ENCODE measurements at places on chromosomes 1 and 21.

DNA sequence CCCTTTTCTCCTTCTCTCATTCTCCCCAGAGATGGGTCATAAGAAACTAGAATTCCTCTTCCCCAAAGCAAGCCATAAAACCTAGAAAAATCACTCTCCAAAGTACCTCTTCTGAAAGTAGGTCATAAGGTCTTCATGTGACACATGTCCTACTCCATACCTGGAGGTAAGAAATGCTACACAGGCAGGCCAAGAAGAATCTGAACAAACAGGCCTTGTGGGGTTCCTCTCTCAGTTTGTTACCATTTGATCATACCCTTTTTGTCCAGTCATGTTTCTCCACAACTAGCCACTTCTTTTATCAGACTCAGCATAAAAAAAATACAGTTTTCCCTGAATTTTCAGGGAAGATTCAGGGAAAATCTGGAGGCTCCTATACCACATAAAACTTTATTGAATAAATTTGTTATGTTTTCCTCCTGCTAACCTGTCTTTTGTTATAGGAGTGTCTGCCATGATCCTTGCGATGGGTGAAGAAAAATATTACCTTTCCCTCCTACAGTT is 134.4 kb upstream of the LMO4 start:
- no peak for DNase-seq

- DNase-seq: no peak
Measured at GRCh38 chr1:224500796-224501195, 66.2 kb upstream of the WDR26 start.

- DNase-seq: no peak
Measured at GRCh38 chr1:84481317-84481716, 2.3 kb downstream of the RPF1 start.

- DNase-seq: no peak
Measured at GRCh38 chr1:202106340-202107254, 16.1 kb upstream of the GPR37L1 start.

DNA sequence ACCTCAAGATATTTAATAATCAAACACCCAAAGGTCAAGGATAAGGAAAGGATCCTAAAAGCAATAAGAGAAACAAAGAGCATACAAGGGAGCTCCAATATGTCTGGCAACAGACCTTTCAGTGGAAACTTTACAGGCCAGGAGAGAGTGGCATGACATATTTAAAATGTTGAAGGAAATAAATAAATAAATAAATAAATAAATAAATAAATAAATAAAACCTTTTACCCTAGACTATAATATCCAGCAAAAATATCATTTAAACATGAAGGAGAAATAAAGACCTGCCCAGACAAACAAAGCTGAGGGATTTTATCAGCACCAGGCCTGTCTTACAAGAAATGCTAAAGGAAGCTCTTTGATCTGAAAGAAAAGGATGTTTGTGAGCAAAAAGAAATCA is 367.8 kb upstream of the PBX1 start:
- DNase-seq: no peak

- DNase-seq: no peak
Measured at GRCh38 chr21:21195417-21195943, 197.3 kb downstream of the NCAM2 start.

DNA sequence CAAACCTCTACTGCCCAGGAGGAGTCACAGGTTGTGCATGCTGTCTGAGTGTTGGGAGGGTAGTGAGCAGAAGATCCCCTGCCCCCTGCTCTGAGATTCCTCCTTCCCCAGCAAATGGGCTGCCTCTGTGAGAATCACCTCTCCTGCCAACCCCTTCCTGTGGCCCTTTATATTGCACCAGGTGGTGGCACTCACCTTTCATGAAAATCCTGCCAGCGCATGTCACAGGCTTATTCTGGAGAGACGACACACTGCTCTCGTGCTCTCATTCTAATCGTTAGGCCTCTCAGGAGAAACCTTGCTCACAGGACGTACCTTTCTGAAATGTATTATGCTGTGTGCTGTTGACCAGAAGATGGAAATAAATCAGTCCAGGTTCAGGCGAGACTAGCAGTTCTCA is 113.7 kb downstream of the RGL1 start:
- DNase-seq: no peak

DNA sequence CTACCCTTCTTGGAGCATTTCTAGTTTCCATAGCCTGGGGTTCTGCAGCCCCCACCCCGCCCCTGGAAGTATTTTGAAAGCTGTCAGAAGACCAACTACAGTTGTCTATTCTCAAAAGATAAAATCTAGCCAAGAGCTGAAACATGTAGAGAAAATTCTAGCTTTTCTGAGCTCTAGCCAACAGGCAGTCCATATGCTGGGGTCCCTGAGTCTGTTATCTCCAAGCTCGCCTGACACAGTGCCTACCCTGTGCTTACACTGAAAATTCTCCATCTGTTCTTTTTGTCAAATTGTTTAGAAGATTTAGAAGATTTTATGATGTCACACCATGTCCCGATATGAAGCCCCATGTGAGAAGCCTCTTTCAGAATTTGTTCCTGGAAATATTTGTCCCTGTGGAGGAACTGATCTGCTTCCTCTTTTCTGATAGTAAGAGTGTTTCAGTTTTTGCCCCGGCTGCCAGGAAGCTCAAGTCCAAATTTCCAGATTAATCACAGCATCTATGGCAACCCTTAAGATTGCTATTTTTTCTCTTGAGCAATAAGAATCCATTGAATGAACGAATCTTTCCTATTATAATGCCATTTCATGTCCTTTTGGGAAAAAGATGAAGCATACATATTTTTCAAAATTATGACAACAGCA is 23.7 kb upstream of the CSF3R start:
- DNase-seq: no peak

- no peak for DNase-seq
Measured at GRCh38 chr1:208278638-208279037, 34.5 kb upstream of the PLXNA2 start.

DNA sequence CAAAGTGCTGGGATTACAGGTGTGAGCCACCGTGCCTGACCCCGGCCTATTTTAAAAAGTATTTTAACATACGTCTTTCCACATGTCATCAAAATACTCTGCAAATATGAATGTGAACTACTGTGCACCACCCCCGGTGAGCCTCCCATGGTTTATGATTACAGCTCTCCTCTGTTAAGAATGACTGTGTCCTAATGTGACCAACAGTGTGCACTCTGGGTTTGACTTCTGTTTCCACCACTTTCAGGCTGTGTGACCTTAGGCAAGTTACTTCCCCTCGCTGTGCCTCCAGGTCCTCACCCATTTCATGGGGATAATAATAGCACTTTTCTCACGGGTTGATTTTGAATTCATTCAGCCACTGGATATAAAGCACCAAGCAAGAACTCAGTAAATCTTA is 14.7 kb downstream of the AMPD2 start:
- DNase-seq: no peak

Measured in fibroblast of skin of right biceps (primary cell).